ENCODE measurements at places on chromosomes 2 and 18.

DNA sequence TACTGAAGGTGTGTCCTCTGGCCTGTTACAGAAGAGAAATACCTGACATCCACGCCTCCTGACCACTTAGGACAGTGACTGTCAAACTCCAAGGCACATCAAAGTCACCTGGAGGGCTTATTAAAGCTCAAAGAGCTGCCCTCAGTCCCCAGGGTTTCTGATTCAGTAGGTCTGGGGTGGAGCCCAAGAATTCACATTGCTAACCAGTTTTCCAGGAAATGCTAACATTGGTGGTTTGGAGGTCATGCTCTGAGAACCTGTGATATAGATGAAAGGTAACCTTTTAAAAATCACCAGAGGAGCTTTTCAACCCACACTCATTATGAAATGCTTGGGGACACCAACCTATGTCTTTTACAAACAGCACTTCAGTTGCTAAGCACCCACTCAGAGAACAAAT is 172.3 kb downstream of the ALK start:
- DNase-seq, result peak; percentile 42

DNA sequence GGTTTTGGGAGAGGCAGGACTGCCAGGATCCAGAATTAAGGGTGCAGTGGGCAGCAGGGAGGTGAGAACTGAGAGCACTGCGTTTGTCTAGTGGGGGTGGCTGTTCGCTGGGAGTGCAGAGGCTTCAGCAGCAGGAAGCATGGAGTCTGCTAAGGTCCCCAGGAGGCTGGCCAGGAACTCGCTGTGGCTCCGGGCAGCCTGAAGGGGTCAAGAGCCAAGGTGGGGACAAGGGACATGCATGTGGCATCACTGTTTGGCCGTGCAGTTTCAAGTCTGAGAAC is 43.2 kb upstream of the SEMA4C start:
- DNase-seq, result no peak

GRCh38 chr2:37782721-37783371 is 111.4 kb upstream of the CDC42EP3 start:
- DNase-seq, result no peak

DNA sequence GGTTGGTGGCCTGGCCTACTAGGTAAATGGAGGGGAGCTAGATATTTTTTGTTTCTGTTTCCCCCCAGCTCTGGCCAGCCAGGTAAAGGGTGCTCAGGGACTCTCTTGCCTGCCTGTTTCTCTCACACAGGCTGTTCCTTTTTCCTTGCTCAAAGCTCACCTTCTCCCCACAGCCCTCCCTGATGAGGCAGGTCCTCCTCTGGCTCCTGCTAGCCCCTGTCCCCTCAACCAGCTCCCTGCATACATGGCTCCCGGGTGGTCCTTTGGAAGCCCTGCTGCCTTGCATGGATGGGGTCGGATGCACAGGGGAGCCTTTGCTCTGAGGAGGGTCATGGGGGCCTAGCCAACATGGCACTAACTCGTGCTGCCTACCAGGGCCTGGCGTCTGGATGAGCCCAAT is 27.8 kb downstream of the DYSF start:
- no peak for DNase-seq

DNA sequence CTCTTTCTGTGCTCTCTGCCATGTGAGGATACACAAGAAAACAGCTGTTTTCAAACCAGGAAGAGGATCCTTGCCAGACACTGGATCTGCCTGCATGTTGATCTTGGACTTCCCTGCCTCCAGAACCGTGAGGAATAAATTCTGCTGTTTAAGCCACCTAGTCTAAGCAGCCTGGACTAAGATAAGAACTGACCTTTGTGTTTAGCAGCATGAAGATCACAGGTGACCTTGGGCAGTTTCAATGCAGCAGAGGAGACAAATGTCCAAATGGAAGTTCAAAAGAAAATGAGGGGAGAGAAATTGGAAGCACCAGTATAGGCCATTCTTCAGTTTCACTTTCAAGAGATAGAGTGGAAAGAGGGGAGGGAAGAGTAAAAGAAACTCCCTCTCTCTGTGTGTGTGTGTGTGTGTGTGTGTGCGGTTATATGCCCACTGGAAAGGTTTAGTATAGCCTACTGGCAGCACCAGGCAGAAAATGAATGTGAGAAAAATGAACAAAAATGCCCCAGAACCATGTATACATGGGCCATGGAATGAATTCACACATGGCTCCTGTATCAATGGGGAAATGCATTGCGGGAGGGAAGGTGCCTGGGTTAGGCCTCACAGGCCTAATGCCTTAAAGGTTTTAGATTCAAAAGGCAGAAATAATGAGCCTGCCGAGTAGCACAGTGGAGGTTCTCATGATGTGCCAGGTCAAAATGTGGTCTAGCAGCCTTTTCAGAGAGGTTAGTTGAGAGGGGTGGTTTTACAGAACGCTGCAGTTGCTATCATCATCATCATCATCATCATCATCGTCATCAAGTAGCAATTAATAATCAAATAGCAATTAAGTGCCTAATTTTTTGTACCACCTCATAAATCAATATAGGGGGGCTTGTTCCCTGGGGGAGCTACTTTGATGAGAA is 1.1 kb upstream of the CERS6 start:
- DNase-seq, result no peak

DNA sequence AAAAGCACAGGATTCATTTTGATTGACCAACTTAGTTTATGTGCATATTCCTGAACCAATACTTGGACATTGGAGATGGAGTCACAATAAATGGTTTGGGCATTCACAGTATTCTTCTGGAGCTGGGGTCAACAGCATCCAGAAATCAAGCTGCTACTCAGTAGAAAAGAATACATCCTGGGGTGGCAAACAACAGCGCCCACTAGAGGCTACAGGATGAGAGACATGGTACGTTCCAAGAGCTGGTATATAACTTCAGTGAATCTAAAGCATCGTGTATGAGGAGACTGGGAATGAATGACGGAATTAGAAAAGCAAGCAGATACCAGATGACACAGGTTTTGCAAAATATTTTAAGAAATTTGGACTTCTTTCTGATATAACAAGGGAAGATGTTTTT is 142.9 kb upstream of the FIGN start:
- peak; percentile 67 for DNase-seq

DNA sequence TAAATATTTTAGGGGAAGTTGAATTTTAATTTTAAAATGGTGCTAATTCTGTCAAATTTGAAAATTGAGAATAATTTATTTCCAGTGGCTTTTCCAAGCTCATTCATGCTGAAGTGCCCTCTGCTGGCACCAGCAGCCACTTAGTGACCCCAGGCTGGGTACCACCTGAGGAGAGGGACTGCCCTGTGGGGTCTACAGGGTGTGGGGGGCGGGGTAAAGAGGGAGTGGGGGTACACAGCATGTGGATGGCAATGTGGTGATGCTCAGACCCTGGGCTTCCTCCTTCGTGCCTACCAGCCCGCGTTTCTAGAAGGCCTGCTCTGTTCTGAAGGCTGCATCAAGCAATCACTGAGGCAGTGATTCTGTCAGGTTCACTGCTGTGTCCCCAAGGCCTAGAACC is 45.1 kb upstream of the SCLY start:
- no peak for DNase-seq

GRCh38 chr2:44267269-44267795 is 7.9 kb upstream of the SLC3A1 start:
- DNase-seq, result no peak

DNA sequence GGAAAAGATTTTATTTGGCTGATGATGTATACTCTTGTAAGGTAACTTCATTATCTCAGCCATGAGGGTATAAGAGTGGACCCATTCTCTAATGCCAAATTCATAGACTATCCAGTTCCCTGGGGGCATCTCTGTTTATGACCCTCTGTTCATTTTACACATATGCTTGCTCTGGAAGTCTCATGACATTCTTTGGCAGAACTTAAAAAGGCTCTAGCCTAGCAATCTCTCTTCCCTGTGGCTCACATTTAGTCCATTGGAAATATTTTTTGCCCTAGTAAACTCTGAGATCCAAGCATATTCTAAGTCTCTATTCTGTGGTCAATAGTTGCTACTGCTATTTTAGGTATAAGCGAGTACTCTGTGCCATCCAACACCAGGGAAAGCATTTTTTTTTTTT is 1201.8 kb upstream of the ZEB2 start:
- no peak for DNase-seq

DNA sequence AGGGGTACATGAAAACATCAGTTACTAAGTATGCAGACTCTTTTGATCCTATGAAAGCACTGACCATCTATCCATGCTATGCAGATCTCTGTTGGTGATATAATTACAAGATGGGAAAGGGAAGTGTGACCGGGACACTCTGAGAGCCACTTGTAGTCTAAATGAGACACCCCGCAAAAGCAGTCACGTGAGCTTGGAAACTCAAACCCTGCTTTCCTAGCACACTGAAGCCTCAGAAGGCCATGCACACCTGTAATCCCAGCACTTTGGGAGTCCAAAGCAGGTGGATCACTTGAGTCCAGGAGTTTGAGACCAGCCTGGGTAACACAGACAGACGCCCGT is 137.5 kb downstream of the INO80D start:
- DNase-seq, result no peak

- DNase-seq, result no peak
These were observed 74.5 kb downstream of the MYCN start for GRCh38 chr2:16014802-16015201.

DNA sequence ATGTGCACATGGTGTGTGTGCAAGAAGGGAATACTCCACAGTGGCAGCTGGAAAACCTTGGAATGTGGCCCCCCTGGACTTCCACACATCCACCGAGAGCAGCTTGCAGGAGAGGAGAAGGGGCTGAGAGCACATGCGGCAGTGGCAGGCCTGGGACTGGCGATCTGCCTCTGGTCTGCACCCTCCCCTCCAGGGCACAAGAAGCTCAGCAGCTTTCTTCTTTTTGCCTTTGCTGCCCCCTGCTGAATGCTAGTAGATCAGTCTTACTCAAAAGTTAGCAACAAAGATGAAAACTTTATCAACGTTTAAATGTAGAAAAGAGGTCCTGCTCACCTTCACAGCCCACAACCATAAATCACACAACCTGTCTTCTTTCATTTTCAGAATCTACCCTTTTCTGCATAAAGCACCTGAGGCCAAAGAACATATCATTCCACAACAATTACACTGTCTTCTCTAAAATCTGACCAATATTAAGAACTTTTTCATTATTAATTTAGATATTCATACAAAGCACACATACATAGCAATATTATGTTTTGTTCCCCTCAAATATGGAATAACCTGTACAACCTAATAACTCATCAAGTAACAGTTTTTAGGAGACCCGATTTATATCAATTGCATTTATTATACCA is 34.6 kb downstream of the TGFBRAP1 start:
- peak; percentile 73 for DNase-seq

DNA sequence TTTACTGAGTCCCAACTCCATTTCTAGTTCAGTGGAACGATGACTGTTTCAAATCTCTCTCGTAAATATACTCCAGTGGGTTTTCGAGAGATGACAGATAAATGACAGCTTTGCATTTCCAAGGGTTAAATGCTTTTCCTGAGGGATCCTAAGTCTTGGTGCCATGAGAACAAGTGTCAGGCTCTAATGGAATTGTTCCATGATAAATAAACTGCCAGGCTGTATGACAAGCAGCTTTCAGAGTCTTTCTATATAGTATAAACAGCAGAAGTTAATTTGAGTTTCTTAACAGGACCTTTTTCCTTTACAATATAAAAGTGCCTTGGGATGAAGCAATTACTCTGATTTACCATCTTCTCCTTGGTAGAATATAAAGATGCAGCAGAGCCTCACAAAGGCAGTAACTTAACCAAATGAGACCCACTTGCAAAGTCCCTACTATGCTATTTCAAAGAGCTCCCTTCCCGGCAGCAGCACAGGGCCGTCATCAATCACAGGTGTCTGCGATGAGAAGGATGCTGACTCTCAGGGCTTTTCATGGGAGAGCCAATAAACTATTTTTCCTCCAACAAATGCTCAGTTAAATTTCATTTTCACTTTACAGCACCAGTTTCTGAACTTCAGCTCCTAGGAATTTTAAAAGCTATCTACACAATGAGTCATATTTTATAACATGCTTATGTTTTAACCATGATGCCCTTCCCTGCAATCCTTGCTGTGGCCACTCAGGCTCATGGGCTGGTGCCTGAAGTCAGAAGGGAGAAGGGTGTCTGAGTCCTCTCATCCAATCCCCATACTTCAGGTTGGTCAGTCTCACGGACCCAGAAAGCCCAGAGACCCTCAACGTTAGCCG is 123.8 kb downstream of the AFF3 start:
- DNase-seq, result no peak

GRCh38 chr2:162025121-162025911 is 48.7 kb downstream of the DPP4 start:
- no peak for DNase-seq

GRCh38 chr2:17309181-17309580 is 209.1 kb downstream of the RAD51AP2 start:
- DNase-seq, result no peak

DNA sequence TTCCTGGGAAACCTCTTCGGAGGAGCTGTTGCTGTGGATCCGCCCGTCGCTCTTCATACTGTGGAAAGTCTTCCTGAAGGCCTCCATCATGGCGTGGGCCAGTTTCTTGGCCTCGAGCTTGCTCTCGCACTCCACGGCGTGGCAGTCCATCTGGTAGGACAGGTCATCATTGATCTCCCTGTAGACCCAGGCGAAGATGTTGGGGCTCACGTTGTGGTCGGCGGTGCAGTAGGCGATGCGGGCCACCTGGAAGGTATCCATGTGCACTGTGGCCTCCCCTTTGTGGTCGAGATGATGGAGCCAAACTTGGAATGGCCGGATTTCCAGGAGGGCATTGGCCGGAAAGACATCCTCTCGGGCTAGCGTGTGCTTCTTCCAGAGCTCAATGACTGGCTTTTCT is 245.4 kb downstream of the PID1 start:
- no peak for DNase-seq

- DNase-seq, result no peak
These were observed 43.1 kb downstream of the MOGAT1 start for GRCh38 chr2:222714361-222715241.

DNA sequence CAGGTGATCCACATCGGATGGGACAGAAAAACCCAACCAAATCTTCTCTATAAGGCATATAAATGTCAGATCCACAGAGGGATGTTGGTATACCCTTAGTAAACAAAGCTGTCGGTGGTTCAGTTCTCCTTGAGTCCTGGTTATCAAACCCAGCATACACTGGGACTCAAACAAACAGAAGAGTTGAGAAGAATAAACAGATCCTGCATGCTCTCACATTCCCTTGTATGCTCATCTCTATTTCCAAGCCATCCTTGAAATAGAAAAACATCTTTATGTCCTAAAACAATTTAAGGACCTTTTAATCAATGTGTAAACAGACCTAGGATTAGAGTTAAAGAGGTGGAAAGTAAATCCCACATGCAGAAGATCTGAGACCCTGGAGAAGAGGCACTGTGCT is 19.8 kb upstream of the HK2 start:
- no peak for DNase-seq

DNA sequence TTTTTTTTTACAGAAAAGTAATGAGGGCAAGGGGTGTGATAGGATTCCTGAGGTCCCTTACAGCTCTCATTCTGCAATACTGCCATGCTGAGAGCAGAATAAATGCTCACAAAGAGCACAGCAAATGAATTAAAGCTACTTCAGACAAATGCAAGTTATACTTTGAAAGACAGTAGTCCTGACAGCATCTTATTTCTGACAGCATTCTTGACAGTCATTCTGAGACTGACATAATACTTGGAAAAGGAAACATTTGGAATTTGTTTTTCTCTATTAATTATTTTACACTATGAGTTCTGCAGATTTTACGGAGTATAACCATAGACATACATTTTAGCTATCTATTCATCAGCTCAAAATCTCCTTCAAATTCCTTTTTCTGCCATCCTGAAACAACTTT is 935.2 kb upstream of the FAM98A start:
- DNase-seq, result no peak

Measured in epithelial cell of esophagus (primary cell).